NCI-H526 (cell line): ENCODE measurements at places on chromosomes 3 and 15.

DNA sequence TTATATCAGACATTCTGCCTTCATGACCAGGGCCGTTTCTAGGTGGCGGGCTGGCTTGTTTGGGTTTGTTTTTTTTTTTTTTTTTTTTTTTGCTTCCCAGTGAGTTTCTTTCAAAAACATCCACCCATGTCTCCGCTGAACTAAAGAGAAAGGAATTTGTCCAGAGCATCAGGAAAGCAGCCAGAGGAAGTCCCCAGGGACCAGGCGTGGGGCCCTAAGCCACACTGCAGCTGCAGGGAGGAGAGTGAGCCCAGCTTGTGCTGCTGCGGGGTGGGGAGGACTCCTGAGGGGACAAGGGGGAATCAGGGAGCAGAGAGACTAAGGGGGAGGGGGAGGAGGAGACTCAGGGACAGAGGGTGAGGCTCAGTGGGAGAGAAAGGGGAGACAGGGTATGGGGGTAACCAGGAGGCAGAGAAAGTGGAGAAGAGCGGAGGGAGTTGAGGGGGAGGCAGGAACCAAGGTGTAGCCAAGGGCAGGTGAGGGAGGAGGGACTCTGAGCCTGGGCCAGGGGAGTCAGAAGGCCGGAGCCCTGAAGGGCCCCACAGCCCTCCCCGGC, 49.5 kb downstream of the CYP11A1 start:
- peak; percentile 40 for DNase-seq

GRCh38 chr15:89155656-89156055, 65.7 kb downstream of the RLBP1 start:
- no peak for DNase-seq

DNA sequence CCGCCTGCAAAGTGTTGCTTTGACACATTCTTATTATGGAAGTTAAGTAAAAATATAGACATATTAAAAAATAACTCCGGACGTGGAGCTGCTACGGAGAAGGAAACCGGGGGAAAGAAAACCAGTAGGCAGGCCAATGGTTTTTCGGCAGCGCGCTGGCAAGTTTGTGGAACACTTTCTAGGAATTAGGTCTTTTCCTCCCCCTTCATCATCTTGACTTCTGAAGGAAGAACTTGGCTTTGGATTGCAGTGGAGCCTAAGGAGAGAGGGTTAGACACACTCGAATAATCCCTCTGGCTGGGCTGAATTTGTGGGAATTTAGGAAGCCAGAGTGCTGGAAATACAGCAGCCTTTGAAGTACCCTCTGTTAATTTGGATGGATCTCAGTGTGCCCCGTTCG, 317 bp downstream of the ROBO2 start:
- DNase-seq, result no peak

- DNase-seq, result no peak
Measured at GRCh38 chr3:183814240-183814639, 11.1 kb downstream of the MAP6D1 start.

DNA sequence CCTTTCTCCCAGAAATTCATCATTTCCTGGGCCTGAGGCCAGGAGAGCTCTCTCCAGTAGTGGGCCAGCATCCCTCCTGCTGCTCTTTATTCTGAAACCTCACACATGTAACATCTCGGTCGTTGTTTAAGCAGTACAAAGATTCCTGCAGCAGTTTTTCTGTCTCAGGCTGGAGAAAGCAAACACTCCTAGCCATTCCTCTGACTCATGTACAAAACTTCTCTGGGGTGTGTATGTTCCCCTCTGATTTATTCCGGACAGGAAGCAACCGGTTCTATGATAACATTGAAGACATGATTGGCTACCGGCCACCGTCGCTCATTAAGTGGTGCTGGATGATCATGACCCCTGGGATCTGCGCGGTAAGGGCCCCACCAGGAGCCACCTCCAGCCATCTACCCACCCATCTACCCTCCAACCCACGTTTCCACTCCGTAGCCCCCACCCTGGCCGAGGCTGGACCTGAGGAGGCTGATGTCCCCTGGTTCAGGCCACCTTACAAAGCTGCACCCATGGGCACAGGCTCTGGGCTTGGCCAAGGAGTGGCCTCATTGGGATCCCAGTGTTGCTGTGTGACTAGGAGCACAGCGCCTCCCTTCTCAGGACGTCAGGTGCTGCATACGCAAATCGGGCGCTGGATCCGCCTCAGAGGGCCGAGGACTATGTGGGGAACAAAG, 58.6 kb upstream of the SLC6A1 start:
- no peak for DNase-seq

DNA sequence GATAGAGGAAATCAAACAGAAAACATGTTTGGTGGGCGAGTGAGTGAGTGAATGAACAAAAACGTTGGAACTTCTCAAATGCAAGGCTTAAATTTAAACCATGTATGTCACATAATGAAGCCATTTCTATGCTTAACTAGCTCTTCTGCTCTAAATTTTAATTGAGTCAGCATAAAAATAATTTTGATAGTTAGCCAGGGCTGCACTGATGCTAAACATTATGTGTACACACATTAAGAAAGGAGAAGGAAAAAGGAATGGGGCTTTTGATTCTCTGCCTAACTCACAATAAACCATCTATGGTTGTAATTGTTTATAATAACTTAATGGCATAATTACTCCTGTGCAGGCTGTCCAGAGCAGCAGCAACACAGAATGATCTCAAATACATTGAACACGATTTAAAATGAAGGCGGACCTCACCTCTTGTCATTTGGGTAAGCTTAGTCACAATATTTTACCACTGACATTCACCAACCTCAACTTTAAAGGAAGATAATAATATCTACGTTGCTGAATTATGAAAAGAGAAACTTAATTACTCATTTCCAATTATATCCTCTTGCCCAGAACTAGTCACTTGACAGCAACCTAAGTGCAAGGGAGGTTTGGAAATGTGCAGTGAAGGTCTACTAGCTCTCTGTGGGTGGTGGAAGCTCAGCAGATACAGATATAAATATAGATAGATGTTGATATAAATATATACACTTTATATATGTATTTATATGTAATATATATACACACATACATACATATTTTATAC, 318.4 kb upstream of the TRIM42 start:
- no peak for DNase-seq

GRCh38 chr3:196868297-196868661, 559 bp downstream of the SENP5 start:
- peak; percentile 51 for DNase-seq

DNA sequence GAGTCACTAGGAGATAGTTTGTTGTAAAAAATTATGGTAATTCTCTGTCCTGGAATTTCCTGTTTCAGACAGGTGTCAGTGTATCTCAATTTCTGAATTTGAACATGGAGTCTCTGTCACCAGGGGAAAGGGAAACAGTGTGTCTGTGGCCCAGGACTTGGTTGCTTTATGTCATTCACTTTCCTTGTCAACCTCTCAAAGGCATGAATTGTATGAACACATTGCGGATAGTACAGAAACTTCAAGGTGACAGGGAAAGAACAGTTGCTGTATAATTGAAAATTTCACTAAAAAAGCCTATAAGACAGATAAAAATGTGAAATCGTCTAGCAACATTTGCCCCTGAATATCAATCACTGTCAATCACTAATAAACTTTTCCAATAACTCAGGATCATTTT, 175.0 kb upstream of the DPH6 start:
- no peak for DNase-seq

- DNase-seq, result no peak
Measured at GRCh38 chr15:71187078-71187477, 71.8 kb downstream of the THSD4 start.

DNA sequence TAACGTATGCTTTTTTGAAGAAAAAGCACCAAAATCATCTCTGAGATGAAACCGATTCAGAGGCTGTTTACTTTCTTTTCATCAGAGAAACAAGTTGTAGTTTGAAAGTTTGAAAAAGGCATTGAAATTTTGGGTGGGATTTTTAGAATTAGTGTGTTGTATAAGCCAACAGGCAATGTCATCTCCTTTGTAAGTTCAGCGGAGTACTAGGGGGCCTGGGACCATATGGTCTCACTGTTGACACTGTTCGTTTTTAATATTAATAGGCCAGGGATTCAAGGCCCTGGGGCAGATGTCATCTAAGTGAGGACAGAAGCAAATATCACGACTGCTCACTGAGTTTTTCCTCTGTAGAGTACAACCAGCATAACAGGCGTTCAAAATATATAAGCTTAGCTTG, 256.2 kb upstream of the RARB start:
- no peak for DNase-seq

GRCh38 chr3:154275965-154276364, 48.3 kb downstream of the DHX36 start:
- no peak for DNase-seq

- DNase-seq, result peak; percentile 40
Measured at GRCh38 chr3:73503781-73504180, 121.0 kb downstream of the PDZRN3 start.

DNA sequence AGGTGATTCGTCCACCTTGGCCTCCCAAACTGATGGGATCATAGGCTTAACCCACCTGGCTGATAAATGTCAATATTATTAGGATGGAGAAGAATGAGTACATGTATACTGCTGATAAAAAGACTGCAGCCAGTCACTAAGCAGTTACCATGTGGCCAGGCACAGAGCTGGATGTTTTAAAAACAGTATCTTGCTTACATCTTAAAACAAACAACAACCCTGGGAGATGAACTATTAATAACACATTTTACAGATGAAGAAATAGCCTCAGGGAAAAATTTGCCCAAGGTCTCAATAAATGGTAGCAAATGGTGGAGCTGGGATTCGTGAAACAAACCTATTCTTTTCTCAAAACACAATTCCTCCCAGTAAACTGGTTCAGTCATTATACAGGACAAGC, 18.1 kb downstream of the IL17RD start:
- DNase-seq, result no peak

DNA sequence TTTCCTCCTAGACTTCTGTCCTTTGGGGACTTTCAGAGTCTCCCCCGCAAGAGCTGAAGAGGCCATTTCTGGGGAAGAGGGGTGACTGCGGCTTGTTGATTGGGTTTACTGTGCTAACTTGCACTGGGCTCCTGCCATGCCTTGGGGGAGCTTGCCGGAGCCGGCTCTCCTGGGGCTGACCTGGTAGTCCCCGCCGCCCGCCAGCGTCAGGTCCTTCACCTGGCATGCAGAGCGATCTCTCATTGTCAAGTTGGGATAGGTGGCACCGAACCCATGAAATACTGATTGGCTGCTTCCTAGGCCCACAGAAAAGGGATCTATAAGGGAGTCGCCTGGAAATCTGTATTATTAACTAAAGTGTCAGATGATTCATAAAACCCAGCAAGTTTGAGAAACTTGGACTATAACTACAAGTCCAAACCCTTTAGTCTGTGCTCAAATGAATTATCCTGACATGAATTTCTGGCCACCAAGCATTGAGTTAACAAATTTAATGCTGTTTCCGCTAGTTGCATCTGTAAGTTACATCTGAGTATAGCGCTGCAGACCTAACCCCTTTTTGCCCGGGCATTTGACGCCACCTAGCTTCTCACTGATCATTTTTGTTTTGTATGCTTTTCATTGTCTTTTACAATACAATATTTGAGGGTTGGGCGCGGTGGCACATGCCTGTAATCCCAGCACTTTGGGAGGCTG, 607 bp upstream of the IMP3 start:
- DNase-seq, result peak; percentile 79

- DNase-seq, result no peak
Measured at GRCh38 chr3:146277953-146278631, 27.2 kb upstream of the PLSCR4 start.

DNA sequence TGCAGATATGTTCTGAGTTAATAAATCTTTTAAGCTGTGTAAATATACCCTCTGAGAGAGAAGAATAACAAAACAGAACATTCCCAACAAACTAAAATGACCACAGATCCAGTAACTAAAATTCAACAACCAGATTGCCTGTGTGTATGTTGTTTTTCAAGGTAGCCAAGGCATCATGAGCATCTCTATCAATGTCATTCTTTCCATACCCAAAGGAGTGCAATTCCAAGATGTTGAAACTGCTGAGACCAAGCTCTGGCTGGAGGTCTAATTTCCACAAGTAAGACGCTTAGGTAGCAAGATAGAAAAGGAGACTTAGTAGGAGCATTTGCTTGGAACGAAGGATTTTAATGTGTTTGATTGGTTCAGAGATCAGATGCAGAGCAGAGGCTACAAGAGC, 276.3 kb downstream of the RBMS3 start:
- DNase-seq, result no peak

GRCh38 chr3:133294253-133294652, 105.6 kb upstream of the BFSP2 start:
- DNase-seq, result no peak
